ENCODE measurements at places on chromosomes 7 and 10. TPM values are rescaled to one million over a fixed set of nuclear protein-coding genes. Genes with fewer than 3 reads are reported as not detected.

The CLCN1 gene
- total RNA-seq, result not detected

The UROS gene
- 74.3 TPM for total RNA-seq

The C10orf62 gene
- total RNA-seq, result not detected

The AP1S1 gene
- 29.0 TPM for total RNA-seq

DNA sequence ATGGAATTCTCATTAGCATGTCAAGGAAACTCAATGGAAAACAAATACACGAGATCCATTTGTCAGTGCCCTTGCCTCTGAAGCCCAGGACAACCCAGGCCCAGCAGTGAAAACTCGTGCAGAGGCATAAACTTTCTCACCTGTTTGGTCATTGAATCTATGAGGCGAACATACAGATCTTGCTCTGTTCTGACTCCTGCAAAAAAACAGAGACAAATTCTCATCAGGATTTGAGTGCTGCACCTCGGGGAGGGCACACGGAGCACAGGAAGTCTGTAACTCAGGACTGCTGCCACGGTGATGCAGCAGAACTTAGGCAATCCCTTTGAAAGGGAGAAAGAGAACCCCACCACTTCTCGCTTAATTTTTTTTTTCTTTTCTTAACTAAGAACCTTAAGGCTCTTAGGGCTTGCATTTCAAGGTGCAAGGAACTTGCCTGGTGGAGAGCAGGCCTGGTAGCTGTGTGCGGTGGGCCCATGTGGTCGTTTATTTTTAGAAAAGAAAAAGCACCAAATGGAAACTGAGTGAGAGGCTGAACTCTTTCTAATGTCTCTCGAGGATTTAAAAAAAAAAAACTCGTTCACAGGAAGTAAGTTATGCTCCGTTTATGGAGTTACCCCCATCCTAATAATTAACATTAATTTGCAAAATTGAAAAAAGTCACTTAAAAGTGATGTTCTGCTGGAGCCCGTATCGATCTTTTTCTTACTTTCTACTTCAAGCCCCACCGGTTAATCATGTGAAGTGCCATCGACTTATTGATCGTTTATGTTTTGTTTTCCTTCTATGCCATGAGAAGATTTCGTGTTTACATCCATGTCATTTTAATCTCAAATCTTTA lies 1.8 kb downstream of the EBF3 start:
- no peak for DNase-seq

DNA sequence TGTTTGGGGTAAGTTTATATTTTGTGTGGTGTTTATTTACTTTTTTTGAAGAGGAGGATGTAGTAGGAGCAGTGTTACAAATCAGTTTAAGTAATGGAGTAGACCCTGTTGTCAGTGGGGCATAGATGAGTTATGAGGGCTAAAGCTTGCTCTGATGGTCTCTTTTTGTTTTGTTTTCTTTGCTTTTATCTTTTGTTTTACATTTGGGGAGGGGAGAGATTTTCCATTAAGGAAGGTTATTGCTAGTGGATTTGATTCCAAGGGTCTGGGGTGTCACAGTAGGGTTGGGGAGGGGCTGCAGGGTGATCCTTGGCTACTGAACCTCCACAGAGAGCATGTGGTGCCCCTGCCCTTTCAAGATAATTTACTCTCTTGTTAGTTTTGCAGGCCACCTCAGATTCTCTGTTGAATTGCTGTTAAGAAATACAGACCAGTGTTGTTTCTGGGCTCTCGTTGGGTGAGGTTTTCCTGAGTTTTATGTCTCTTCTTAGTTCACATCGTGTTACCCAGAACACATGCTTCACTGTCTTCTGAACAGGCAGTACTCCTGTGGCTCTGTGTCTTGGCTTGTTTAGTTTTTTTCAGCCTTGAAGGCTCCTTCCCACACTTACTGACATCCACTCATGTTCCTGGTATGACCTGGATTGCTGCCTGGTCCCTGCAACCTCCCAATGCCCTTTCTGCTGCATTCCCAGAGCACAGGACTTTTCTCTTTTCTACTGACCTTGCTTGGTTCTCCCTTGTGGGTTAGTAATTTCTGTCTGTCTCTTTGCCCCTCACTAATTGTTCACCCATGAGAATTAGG lies 4.2 kb downstream of the KIFBP start:
- peak; percentile 78 for DNase-seq

- DNase-seq, result no peak
Measured at GRCh38 chr7:46940178-46940577, 641.7 kb downstream of the TNS3 start.

- peak; percentile 80 for DNase-seq
Measured at GRCh38 chr10:68598978-68599770, 39.0 kb downstream of the TET1 start.

GRCh38 chr7:17506095-17506494 lies 207.6 kb downstream of the AHR start:
- no peak for DNase-seq

All from thyroid gland (tissue), 4 donors.